Ovary (tissue), 10 donors: ENCODE measurements at places on chromosomes 7 and 10. TPM values are rescaled to one million over a fixed set of nuclear protein-coding genes. Genes with fewer than 3 reads are reported as not detected.

ECHS1 gene
- total RNA-seq = 66.1 TPM

THSD7A gene
- total RNA-seq = 6.8 TPM

KIAA1549 gene
- 5.0 TPM for total RNA-seq

GPR22 gene
- not detected for total RNA-seq

SEC23IP gene
- 16.0 TPM for total RNA-seq

PAX2 gene
- not detected for total RNA-seq

ANKRD30A gene
- not detected for total RNA-seq

HTRA1 gene
- total RNA-seq = 356 TPM

SRGN gene
- total RNA-seq = 31.3 TPM

BICC1 gene
- 19.8 TPM for total RNA-seq

MYOZ1 gene
- 1.8 TPM for total RNA-seq

- no peak for DNase-seq
Observed at GRCh38 chr7:157831143-157831905, 494.5 kb downstream of the DNAJB6 start.

DNA sequence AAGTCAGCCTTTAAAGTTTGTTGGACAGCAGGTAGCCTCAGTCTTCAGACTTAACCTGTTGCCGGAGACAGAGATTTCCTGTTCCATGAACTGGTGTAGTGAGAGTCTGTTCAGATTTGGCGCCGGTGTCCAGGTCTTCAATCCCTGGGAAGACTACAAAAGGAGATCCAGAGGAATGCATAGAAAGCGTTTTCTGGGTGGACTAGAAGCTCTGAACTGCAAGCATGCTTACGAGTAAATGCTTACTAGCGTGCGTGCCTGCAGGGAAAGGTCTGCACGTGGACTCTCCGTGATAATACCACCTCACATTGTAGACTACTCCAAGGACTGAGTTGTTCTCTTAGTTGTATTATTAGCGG, 878 bp downstream of the GLRX3 start:
- no peak for DNase-seq

- DNase-seq = no peak
Observed at GRCh38 chr10:75021379-75022249, 89.8 kb upstream of the SAMD8 start.

GRCh38 chr7:108515630-108516029, 10.3 kb downstream of the PNPLA8 start:
- no peak for DNase-seq

DNA sequence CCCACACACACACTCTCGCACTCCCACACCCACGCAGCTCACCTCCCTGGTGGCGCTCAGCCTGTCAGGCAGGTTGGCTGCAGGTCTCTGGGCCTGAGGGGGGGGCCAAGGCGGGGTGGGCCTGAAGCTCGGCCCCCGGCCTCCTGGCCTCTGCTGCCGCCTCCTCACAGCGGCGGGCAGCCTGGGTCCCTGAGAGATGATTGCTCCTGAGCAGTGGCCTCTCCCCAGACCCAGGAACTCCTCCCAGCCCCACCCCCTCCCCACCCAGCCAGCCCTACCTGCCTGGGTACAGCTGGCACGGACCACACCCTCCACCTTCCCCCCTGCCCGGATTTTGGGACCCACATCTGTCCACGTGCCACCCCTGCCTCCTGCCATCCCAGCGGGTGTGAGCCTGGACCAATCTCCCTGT, 4.6 kb upstream of the TMEM184A start:
- no peak for DNase-seq

- no peak for DNase-seq
Observed at GRCh38 chr7:76057813-76058145, 9.9 kb downstream of the MDH2 start.

DNA sequence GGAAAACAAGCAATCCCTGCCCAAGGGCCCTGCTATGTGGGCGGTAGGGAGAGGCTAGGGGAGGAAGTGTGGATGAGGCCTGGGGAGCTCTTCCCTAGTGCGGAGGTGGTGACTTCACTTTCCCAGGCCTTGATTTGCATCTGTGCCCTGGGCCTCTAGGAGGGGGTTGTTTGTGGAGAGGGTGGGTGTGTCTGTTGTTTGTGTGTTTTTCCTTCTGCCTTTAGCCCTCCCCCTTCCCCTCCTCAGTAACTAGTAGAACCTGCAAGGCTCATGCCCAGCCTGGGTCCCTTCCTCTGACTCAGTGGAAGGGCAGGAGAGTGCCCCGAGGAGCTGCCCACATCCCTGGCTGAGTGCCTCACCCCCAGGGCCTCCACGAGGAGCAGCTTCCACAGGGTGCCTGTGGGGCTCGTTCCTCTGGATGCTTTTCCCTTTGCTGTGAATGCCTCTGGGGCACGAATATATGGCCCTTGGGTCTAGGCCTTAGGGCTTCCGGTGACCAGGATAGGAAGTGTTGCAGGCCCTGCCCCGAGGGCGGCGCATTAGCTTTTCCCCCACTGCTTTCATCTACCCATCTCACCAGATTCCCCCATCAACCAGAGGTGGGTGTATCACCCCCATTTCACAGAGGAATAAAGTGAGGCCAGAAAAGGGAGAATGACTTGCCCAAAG, 89.4 kb upstream of the DUSP5 start:
- DNase-seq = no peak

DNA sequence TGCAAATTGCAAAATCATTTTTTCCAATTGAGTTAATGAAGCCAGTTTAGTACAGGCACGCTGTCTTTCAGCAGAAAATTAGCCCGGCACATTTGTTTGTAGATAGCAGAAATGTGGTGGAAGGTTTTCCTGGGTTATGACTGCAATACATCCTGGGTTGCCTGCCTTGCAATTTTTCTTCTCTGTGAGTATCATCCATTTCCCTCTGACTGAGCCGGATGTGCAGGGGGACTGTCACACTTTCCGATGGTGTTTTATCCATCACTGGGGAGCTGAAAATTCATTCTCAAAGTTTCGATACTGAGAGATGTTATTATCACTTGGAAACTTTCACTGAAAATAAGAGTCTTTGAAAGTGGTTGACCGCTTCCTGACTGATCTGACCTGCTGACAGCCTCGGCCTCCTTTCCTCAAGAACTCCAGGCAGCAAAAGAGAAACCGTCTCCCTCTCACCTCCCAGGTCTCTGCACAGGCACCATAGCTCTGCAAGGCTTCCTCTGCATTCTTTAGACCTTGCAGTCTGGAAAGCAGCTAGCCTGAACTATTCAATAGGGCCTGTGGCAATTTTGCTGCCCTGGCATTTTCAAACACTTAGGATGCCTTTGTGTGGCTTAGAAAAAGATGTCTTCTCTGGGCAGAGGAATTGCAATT, 320.8 kb upstream of the NRP1 start:
- no peak for DNase-seq

DNA sequence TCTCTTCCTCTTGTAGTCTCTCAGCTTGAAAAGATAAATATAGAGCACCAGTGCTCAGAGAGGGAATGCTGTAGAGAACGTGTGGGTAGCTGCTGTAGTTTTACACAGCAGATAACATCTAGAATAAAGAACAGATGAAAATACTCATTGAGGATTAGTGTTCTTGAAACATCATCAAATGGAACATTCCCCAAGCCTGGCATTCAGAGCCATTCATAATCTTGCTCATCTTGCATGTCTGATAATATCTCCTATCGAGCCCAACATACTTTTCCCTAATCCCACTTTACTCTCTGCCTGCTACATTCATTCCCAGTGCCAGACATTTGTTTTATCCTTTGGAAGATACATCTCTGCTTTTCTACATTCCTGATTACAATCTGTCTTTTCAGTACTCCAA, 35.2 kb downstream of the MCU start:
- DNase-seq = no peak

DNA sequence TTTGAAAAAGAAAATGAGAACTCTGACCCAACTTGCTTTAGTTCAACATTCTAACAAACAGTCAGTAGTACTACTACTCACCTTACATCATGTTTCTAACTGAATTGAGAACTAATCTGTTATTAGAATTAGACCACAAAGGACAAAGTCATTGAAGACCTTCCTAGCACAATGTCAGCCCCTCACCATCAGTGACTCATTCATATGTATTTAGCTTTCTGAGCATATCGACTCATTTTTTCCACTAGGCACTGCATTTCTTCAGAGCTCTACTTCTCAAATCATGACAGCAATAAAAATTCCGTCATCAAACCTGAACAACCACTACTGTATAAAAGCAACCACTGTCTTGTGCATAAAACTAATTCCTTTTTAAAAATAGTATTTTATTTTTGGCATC, 4.4 kb upstream of the LRRN3 start:
- no peak for DNase-seq

GRCh38 chr7:98133181-98133580, 26.5 kb downstream of the LMTK2 start:
- DNase-seq = no peak

GRCh38 chr7:17679458-17679857, 260.8 kb downstream of the SNX13 start:
- no peak for DNase-seq

- no peak for DNase-seq
Observed at GRCh38 chr7:38151556-38151955, 26.5 kb upstream of the STARD3NL start.

GRCh38 chr10:72105710-72106109, 17.4 kb upstream of the SPOCK2 start:
- no peak for DNase-seq

DNA sequence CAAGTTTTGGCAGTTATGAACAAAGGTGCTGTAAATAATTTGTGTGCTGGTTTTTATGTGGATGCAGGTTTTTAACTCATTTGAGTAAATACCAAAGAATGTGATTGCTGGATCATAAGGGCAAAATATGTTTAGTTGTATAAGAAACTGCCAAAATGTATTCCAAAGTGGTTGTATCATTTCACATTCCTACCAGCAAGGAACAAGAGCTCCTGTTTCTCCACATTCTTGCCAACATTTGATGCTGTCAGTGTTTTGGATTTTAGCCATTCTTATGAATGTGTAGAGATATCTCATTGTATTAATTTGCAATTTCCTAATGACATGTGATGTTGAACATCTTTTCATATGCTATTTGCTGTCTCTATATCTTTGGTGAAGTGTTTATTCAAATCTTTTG, 207.3 kb upstream of the LRGUK start:
- no peak for DNase-seq

- no peak for DNase-seq
Observed at GRCh38 chr7:155349601-155350331, 52.1 kb downstream of the INSIG1 start.

DNA sequence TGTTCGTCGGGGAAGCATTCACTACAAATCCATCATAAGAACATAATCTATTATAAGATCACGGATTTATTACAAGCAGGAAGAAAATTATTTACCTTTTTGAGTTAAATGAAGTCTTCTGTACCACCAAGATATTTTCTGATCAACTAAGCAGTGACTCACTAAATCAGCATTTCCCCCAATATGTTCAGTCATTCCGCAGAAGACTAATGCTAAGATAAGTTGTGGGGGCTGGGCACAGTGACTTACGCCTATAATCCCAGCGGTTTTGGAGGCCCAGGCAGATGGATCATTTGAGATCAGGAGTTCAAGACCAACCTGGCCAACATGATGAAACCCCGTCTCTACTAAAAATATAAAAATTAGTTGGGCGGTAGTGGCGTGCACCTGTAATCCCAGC, 144.2 kb upstream of the EGR2 start:
- DNase-seq = no peak

DNA sequence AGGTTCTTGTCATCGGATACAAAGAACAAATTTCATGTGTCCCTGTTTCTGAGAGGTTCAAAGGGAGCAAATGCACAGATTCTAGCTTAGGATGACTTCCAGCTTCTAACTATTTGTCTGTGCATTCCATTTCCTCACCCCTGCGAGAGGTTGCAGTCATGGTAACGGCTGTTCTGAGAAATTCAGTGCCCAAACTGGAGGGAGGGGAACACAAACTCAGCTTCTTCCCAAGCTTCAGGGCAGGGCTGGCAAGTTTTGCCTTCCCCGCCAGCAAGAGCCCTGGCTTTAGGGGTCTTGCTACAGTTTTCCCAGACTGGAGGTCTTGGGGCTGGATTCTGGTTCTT, 11.1 kb downstream of the FAS start:
- DNase-seq = peak; percentile 30

DNA sequence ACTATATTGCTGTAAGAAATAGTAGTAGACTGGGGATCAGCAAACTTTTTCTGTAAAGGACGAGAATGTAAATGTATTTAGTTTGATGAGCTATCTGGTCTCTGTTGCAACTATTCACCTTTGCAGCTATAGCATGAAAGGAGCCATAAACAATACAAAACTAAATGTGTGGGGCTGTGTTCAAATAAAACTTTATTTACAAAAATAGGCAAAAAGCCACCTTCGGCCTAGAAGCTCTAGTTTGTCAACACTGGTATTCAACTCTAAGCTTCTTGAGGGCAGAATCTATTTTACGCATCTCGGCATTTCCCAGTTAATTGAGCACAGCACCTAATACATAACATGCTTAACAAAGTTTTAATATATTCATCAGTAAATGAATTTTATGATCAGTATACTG, 181.4 kb downstream of the SEMA3E start:
- DNase-seq = no peak

GRCh38 chr10:52940921-52941320, 168.3 kb upstream of the MBL2 start:
- no peak for DNase-seq

GRCh38 chr10:132204781-132205473, 18.2 kb downstream of the DPYSL4 start:
- DNase-seq = no peak

- no peak for DNase-seq
Observed at GRCh38 chr7:142898377-142899170, 13.0 kb upstream of the TRPV6 start.

DNA sequence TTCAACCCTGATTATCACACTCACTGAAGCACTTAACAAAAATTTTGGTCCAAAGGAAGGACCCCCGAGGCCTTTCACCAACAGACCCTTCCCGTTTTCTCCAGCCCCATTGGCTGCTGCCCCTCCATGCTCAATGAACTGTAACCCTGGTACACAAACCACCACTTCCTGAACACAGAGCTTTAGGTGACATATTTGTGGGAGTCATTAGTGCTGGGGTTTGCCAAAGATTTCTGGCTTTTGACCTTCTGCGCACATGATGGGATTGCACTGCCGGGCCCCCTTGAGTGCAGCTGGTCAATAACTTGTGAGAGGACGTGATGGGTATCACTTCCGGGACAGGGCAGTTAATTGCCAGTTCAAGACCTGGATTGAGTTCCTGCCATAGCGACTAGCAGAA, 9.0 kb upstream of the CAMK1D start:
- no peak for DNase-seq
